Gastrocnemius medialis (tissue), 4 donors: ENCODE measurements at places on chromosomes 13 and 19.

GRCh38 chr13:20336761-20337160 is 104.6 kb upstream of the GJB6 start:
- DNase-seq = no peak

- DNase-seq = no peak
Observed at GRCh38 chr19:4068047-4068966, 1.6 kb upstream of the ZBTB7A start.

DNA sequence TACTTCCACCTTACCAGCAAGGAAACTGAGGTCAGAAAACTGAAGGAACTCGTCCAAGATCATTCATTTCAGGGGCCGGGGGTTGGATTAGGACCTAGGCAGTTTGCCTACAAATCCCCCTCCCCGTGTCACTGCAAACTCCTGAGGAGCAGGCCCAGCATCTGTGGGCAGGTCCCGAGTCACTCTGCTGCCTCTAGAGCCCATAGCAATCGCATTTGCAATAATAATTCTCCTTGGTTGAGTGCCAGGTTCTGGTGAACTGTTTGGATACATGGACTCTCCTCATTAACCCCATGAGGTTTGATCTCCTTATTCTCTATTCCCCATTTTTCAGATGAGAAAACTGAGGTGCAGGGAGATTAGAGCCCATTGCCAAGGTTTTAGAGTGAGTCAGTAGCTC is 903 bp downstream of the PIN1 start:
- no peak for DNase-seq

- no peak for DNase-seq
Observed at GRCh38 chr13:76421011-76421410, 465.2 kb downstream of the KCTD12 start.

DNA sequence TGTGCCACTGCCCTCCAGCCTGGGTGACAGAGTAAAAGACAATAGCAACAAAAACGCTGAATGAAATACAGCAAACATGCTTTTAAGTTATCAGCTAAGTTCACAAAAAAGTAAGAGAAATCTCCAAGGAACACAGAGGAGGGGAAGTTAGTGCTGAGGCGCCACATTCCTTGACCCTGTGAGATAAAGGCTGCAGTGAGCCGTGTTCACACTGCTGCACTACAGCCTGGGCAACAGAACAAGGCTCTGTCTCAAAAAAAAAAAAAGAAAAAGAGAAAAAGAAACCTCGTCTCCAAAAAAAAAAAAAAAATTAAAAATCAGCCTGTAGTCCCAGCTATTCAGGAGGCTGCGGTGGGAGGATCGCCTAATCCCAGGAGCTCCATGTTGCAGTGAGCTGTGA is 16.3 kb upstream of the DOCK6 start:
- no peak for DNase-seq

- DNase-seq = no peak
Observed at GRCh38 chr19:12959481-12959880, 2.5 kb upstream of the GADD45GIP1 start.

DNA sequence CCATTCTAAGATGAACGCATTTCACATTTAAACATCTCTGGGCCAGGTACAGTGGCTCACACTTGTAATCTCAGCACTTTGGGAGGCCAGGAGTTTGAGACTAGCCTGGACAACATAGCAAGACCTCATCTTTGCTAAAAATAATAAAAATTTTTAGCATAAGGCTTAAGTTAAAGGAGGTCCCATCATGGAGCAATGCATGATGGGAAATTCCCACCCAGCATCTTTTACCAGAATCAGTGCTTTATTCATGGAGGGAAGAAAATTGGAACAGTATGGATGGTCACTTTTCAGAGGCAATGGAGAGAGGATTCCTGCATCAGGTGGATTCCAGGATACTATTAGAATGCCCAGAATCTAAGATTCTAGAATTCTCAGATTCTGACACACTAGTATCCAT is 3.8 kb upstream of the KLK8 start:
- DNase-seq = no peak

- DNase-seq = no peak
Observed at GRCh38 chr13:41641961-41642360, 184.6 kb downstream of the RGCC start.

DNA sequence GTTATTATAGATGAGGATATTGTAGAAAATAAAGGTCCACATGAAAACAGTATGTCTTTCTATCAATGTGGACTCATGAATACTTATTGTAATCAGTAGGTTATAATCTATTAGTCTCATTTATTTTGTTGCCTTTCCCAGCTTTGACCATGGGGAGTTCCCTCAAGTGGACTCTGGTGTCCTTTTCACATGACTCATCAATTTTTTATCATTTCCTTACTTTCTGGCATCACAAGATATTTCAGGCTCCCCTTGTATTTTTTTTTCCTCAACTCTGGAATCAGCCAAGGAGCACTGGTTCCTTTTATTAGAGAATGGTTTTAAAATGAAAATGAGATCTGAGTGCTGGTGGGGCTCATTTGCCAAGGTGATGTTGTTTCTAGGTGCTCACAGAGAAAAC is 63.4 kb upstream of the DIAPH3 start:
- DNase-seq = no peak

DNA sequence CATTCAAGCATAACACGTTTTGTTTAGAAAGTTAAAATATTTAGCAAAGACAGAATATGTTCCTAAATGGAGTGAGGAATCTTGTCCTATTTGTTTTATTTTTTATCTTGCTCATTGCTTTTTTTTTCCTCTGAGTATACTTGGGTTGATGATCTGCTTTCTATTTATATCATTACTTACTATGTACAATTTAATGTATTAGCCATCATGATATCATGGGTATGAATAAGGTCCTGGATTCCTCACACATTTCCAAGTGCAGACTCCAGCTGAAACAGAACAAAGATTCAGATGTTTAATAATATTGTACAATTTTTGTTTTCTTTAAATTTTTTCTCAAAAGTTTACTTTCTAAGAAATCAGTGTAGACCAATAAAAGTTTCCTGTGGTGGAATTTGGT is 388.2 kb downstream of the GPC6 start:
- DNase-seq = no peak

DNA sequence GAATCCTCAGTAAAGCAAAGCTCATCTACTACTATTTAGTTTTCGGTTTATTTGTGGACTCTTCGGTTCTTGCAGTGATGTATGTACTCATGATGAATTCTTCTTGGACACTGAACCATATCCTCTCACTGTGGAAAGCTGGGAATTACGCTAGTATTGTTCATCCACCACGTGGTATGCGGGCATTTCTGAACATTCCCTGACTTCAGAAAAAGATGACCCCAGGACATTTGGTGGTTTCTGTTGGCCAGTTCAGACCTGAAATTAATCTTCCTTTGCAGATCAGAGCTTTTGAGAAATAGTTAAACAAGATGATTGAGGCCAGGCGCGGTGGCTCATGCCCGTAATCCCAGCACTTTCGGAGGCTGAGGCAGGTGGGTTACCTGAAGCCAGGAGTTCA is 25.3 kb upstream of the FBN3 start:
- no peak for DNase-seq
